Islet precursor cell (in vitro differentiated cells): ENCODE measurements at places on chromosomes 3 and 15.

DNA sequence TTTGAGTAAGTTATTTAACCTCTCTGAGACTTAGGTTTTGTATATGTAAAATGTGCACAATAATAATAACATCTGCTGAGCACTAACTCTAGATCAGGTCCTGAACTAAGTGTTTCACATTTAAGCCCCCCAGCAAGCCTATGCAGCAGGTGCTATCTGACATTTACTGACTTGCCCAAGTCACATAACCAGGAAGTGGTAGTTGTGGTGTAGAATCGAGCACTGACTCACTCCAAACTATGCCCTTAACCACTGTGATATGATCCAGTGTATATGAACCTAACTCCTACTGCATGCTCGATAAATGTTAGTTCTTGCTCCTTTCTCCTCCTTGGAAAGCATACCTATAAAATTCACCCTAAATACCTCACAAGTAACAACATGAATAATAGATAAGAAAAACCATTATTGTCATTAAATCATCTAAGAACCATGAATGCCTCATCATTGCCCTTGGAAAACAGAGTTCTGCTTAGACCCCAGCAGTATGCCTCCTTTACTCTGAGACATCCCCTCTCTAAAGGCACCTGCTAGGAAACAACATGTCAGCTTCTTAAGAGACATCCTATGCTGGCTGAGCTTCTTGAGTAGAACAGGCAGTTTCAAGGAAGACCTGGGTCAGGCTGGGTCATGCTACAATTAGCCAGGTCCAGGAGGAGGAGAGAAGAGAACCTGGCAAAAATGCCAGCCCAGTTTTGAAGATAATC is 3.0 kb upstream of the SHC4 start:
- no peak for DNase-seq

DNA sequence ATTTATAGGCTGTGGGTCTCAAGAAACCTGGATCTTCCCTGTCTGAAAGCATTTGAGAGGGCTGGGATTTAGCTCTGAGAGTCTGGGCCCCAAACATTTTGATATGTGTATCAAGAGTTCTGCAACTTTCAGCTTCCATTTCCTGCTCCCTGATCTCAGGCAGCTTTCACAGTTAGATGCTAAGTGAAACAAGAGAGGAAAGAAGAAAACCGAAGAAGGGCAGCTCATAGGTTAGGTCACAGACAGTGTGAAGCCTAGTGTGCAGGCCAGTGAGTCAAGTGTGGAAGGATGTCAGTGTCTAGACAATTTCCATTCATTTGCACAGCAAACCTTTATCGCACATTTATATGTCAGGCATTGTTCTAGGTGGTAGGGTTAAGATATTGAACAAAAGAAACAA is 173.6 kb upstream of the PROK2 start:
- DNase-seq = no peak

DNA sequence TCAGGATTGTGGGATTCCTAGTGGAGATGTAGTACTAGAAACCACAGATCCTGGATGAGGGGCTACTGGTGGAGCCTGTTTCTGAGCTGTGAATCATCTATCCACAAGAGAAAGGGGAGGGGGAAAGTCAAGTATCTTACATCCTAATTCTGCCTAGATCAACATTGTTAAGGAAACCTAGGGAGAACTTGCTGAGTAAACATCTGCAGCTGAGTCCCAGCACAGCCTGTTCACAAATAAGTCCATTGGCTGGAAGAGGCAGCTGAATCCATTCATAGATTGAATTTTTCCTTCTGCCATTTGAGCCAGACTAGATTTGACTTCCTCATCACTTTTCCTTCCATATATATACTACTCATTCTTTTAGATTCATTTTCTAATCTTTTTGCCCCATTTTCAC is 460.5 kb downstream of the TUSC7 start:
- no peak for DNase-seq

- DNase-seq = no peak
Measured at GRCh38 chr3:190059242-190059590, 61.5 kb downstream of the P3H2 start.

DNA sequence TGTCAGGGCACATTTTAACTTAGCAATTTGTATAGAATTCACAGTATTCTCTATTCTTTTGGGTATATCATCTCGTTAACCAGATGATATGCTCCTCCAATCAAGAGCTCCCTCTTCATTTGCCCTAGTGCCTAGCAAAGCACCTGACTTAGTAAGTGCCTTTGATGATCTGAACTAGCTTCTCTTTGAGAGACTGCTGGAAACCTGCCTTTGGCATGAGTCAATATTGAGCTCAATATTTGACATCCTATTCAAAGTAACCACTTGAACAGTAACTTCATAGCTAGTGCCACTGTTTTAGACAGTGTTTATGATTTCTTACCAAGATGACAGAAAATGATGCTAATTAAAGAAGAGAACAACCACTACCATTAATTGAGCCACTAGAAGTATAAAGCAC is 696.3 kb upstream of the UBE2E2 start:
- no peak for DNase-seq

GRCh38 chr15:70892912-70893560 is 410 bp downstream of the LRRC49 start:
- DNase-seq = peak; percentile 60

DNA sequence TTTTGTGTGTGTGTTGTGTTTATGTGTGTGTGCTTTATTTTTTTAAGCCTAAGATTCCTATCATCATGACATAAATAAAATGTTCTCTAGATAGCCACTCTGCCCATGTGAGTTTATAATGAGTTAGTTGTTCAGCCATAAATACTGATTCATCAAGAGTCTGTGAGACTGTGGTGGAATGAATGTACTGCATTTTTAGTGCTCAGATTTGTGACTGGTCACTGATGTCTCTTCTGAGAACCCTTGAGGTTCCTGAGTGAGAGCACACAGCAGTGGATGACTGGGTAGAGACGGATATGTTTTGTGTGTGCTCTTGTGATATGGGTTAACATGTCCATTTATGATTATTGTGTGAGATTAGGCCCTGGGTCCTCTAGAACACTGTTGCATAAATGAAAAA is 51.2 kb downstream of the SETD5 start:
- no peak for DNase-seq

- no peak for DNase-seq
Measured at GRCh38 chr3:186115239-186115996, 6.5 kb upstream of the ETV5 start.

DNA sequence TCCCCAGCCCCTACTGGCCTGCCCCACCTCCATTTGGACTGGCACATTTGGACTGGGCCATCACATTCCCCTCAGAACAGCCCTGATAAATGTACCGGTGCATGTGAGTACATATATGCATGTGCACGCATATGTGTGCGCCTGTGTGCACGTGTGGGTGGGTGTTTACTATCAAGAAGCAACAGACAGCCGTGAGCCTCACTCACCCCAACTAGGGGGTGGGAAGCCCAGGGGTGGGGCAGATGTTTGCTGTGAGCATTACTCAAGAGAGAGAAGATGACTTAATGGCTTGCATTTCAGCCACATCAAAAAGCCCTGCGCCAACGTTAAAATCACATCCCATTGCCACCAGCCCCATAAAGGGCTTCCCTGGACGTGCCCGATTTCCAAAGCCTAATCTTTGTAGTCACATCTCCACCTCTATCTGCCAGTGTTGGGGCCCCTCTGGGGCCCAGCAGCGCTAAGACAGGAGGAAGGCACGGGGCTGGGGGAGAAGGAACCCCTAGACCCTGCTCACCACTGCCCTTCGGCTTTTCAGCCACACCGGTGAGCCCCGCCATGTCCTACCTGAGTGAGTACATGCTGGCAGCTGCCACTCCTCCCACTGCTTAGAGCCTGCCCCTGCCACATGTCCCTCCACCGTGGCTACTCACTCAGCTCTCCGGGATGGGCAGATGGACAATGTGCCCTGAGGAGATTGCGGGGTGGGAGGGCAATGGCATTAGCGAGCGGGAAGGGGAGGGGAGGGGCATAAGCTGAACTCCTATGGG is 10.9 kb downstream of the ITIH3 start:
- DNase-seq = no peak

- no peak for DNase-seq
Measured at GRCh38 chr15:39898317-39898716, 21.7 kb downstream of the GPR176 start.

- no peak for DNase-seq
Measured at GRCh38 chr3:44264146-44264545, 22.5 kb downstream of the TOPAZ1 start.

- no peak for DNase-seq
Measured at GRCh38 chr15:39419651-39420050, 161.2 kb upstream of the THBS1 start.

DNA sequence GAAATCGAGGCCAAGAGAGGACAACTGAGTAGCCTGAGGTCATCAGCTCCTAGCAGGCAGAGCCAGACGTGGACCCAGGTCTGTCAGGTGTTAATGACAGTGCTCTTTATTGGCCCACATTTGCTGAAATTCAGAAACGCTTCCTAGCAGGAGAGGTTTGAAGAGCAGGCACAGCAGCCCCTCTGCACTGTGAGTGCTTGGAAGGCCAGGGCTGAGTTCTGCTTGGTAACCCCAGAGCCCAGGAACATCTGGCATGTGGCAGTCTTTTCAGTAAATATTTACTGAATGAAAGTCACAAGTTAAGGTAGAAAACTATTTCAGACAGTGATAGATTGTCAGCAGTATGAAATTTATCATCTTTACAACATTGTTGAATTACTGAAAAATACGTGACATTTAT is 102.4 kb downstream of the PLCL2 start:
- no peak for DNase-seq
